Uterus (tissue), 4 donors: ENCODE measurements at places on chromosomes 3 and 15. TPM values are rescaled to one million over a fixed set of nuclear protein-coding genes. Genes with fewer than 3 reads are reported as not detected.

GRCh38 chr3:50226888-50227389 is 9.1 kb upstream of the GNAI2 start:
- H3K4me3 ChIP-seq: peak overlapping the region; percentile 60
- H3K4me1 ChIP-seq: no peaks in the 10 kb centered on the region
- no peaks in the 10 kb centered on the region for H3K36me3 ChIP-seq
- H3K27ac ChIP-seq: peak overlapping the region; percentile 82
- DNase-seq: no peak
- no peaks in the 10 kb centered on the region for H3K27me3 ChIP-seq

DNA sequence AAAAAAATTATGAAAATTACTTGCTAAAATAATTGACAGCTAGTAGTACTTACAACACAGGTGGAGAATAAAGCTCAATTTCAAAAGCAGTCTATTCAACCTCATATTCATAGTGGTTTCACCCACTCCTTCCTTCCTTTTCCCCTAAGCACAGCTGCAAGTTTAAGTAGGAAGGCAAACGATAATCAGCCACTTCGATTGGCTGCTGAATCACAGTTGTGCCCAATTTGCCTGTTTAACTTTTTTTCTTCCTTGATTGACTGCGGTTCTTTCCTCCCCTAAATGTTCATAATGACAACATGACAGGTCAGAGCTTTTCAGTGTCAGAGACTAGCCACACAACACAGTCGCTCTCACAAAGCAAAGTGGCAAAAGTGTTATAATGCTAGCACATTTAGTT is 468.0 kb upstream of the GBE1 start:
- no peaks in the 10 kb centered on the region for H3K27me3 ChIP-seq
- H3K4me3 ChIP-seq: no peak overlapping the region
- no peaks in the 10 kb centered on the region for H3K4me1 ChIP-seq
- H3K27ac ChIP-seq: no peak overlapping the region

ZCWPW2 gene
- 1.5 TPM for total RNA-seq

- H3K27me3 ChIP-seq: no peaks in the 10 kb centered on the region
- no peak overlapping the region for H3K27ac ChIP-seq
- no peak overlapping the region for H3K4me3 ChIP-seq
- no peaks in the 10 kb centered on the region for H3K4me1 ChIP-seq
Observed at GRCh38 chr3:195081242-195081963, 189.6 kb downstream of the XXYLT1 start.

THBS1 gene
- total RNA-seq: 119 TPM
